ENCODE measurements at places on chromosomes 7 and 10.

DNA sequence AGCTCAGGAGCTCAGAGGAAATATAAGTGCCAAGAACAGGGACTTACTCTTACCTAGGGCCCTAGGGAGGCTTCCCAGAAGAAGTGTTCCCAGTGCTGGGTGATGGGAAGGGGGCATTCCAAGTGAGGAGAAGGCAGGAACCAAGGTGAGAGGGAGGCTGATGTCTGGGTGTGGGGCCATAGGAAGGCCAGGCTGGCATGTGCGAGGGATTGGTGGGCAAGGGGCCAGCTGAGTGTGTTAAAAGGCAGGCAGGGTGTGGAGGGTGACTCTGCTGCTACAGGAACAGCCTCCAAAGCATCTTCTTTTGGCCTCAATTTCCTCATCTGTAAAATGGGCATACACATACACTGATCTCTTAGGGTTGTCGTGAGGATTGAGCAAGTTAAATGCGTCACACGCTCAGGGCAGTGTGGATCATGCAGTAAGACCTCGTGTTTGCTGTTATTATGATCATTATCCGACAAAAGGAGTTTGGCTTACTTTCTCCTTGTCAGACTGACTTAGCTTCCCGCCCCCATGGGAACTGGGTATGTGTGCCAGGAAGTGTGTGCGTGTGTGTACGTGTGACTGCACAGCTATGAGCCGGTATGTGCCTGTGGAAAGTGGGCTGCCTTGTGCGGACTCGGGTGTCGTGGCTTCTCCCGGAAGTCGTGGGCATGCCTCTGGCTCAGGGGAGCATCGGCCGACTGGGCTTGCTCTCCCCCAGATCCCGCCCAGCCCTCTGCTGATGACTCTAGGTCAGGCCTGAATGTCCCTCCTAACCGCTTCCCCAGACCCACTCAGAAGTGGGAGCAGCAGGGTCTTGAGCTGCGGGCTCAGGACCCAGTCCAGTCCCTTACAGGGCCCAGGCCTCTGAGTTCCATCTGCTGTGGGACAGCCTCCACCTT, 59.6 kb downstream of the NEURL1 start:
- no peak for DNase-seq

GRCh38 chr7:43491123-43491522, 91.8 kb upstream of the STK17A start:
- DNase-seq: no peak

DNA sequence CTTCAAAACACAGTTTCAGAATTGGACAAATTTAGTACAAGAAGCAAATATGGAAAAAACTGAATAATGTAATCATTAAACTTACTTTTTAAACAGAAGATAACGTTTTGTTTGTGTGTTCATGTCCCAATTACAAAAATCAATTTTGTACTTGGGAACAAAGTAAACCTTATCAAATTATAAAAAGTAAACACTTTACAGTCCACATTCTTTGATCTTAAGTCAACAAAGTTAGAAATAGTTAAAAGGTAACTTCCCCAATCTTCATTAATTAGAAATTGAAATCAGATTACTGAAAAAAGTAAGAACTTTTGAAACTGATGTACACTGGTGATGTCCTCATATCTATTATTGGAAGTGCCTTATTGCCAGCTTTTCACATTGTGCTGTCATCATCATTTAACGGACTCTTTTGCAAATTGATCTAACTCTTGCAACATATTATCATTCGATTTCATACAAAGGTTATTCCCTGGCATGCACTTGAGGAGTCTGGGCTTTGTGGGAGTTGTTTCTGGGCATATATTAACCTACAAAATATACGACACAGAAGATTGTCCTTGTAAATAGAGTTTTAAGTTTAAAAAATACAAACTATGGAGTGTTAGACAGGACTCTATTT, 15.1 kb upstream of the CYP2E1 start:
- no peak for DNase-seq

- DNase-seq: no peak
These were observed 31.4 kb upstream of the AQP1 start for GRCh38 chr7:30880125-30880720.

- DNase-seq: no peak
These were observed 41.1 kb downstream of the KMT2E start for GRCh38 chr7:105055084-105055483.

DNA sequence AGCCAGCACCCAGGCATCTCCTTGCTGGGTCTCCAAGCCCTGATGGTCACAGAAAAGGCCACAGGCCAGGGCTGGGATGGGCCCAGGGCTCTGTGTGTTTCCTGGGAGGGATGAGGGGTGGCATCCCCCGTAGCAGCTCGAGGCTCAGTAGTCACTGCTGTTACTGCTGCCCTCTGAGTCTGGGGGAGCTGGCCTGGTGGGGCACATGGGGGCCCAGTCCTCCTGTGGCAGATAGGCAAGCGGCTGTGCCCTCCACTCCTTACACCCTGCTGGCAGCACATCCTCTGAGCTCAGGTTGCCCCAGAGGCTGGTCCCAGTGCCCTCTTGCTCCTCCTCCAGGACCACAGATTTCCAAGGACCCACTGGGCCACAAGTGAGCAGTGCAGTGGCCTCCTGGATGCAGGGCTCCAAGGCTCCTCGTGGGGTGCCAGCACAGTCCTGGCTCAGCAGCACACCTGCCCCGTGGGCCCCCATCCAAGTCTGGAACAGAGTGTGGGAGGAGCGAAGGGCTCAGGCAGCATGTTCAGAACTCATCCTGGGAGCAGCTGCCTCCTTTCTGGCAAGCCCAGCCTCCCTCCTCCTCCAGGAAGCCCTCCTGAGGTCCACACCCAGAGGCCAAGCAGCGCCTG, 31.5 kb upstream of the TUBB8 start:
- DNase-seq: no peak

GRCh38 chr10:90138844-90139243, 437.5 kb downstream of the KIF20B start:
- no peak for DNase-seq

- no peak for DNase-seq
These were observed 804.4 kb upstream of the CELF2 start for GRCh38 chr10:10213237-10213636.

- no peak for DNase-seq
These were observed 683 bp downstream of the MACROH2A2 start for GRCh38 chr10:70053218-70053840.

- DNase-seq: no peak
These were observed 139.5 kb downstream of the BMPER start for GRCh38 chr7:34044734-34045353.

DNA sequence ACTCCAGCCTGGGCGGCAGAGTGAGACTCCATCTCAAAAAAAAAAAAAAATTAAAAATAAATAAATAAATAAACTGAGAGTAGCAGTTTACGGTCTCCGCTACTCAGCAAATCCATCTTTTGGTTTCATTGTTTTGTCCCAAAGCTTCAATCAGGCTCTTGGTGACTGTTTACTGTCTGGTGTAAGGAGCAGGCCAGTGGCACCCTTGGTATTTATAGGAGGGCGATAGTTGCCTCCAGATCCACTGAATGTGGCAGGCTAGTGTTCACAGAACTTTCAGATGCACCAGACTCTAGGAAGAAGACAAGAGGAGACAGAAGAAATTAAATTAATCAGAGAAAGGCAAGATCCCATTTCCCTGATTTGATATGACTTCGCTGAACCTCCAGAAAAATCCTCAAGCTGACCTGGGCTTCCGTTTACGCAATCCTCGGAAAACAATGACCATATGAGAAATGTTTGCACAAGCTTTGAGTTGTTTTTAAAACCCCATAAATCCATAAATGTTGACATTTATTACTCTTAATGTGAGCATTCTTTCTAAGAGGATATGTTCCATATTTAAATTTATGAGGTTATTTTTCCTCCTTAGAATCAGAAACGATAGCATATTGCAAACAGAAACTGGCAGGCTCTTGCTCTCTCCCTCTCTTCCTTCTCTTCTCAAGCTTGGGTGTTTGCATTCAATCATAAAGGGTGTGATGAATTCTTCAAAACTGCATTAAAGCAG, 7.1 kb upstream of the MUC3A start:
- DNase-seq: peak; percentile 19

- DNase-seq: no peak
These were observed 32.9 kb upstream of the ELFN1 start for GRCh38 chr7:1637155-1637554.

DNA sequence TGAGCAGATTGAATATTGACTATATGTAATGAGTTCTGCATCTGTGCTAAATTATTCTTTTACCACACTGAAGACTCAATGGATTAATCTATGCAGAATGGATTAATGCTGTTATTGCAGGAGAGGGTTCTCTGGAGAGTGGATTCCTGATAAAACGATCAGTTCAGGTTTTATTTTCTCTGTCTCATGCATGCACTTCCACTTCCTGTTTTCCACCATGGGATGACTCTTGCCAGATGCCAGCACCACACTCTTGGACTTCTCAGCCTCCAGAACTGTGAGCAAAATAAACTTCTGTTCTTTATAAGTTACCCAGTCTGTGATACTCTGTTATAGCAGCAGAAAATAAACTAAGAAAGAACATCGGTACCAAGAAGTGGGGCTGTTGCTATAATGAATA, 207.5 kb downstream of the KCND2 start:
- no peak for DNase-seq

DNA sequence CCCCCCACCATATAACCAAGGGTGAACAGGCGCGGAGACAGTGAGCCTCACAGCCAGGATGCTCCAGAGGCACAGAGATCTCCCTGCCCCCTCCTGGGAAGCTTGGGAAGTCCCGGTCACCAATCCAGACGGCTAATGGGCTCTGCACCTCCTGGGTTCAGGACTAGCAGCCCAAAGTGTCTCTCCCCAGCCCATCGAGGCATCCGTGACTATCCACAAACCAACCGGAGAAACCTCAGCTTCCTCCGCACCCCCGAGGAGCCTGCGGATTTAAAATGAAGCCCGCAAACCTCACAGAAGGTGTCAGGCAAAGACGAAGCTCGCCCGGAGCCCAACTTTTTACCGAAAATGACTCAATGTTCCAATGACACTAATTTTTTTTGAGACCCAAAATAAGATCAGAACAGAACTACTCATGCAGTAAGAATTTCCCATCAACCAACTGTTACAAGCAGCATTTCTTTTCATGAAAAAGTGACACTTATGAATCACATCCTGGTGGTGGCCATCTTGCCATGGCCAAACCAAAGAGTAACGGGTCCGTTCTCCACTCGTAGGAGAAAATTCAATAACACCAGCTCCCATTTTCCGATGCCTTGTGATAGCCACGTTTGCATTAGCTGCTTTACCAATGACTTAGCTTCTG, 6.0 kb downstream of the PDGFA start:
- DNase-seq: no peak

DNA sequence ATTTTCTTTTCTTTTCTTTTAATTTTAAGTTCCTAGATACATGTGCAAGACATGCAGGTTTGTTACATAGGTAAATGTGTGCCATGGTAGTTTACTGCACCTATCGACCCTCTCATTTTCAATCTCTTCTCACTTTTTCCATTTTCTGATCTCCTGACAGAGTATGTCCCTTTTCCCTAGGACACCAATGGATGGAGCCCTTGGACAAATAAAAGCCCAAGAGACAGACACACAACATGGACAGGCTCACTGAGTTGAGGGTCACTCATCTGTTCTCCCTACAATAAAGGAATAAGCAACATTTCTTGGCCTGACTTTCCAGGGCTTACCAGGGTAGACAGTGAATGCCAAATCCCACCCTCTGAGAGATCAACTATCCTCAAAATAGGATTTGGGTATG, 15.2 kb upstream of the UBE2D1 start:
- DNase-seq: no peak

Data from SHP77 treated with DMSO at 0.1 percent for 48 hours (cell line).